Stimulated activated CD4-positive, alpha-beta T cell treated with anti-CD3 and anti-CD28 coated beads, Interleukin-1b, Interleukin-23, amount 100 ng/mL, for 1 hour (primary cell): ENCODE measurements at places on chromosomes 11 and 22.

DNA sequence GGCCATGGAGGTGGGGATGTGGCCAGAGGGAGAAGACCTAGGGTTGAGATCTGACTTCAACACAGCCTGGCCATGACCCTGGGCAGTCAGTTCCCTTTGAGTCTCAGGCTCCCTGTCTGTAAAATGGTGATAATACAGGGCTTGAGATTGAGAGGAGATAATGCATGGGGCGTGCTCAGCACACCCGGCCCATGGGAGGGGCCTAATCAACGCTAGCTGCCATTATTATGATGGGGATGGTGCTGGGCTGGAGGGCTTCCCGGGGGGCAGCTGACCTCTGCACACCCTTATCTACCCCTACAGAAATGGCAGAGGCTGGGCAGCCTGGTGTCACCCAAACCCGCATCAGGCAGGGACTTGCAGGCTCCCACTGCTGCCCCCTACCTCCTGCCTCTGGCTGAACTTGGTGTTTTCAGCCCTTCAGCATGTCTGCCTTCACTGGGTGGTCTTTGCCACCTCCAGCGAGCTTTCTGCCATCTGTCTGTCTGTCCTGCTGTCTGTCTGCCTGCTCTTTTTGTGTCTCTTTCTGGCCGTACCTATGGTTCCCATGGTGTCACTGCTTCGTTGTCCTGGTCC, 84.5 kb downstream of the CACNA1I start:
- no peak for DNase-seq

- DNase-seq: no peak
Observed at GRCh38 chr22:32905400-32905799, 103.9 kb downstream of the TIMP3 start.

DNA sequence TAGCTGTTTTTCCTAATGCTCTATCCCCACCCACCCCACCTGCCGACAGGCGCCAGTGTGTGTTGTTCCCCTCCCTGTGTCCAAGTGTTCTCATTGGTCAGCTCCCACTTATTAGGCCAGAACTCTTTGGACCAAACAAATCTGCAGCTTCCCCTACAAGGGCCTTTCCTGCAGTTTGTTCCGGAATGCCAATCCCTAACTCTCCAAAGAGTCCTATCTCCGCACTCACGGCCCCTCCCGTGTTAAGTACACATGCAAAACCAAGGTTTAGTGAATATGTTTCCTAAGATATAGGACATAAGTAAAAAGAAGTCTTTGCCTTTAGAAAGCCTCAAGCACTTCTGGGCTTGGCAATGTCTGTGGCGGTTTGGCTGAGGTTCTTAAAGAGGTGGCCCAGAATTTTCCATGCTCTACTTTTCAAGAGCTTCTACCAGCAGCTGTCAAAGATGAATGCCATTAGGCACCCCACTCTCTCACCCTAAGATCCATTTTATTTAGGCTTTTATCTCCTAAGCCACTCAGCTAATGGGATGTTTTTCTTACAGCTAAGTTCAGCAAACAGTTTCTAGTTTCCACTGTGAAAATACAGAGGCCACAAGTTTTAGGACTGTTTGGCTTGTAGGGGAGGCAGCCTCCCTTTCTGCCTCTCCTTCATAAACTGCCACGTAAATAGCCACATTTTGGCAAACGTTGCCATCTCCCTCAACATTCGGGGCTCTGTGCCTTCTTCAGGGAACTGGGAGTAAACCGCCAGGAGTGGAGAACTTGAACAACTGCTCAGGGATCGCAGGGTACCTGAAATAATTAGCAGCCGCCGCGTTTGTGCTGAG, 1.6 kb downstream of the CD59 start:
- no peak for DNase-seq

DNA sequence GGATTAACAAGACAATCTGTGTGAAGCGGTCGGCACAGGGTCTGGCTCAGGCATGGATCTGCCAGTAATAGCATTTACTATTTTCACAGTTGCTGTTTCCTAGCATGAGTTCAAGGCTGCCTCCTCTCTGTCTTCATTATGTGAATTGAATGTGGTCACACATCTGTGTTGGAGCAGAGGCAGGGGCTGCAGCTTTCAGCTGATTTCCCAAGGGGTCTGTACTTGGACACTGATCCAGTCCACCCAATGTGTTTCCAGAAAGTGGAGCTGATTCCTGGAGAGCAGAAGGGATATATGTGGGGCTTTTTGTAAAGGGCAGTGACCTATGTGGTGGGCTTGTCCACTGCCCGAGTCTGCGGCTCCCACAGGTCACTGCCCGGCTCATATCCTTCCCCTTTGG, 3.5 kb upstream of the CELSR1 start:
- DNase-seq: no peak

- peak; percentile 68 for DNase-seq
Observed at GRCh38 chr11:65575568-65576231, at the start of gene EHBP1L1. TSS of gene EHBP1L1 (plus strand) at chr11:65576053. CDS start at chr11:65576303, 250 bp downstream.

- DNase-seq: no peak
Observed at GRCh38 chr11:68655406-68655805, 28.9 kb upstream of the GAL start.

DNA sequence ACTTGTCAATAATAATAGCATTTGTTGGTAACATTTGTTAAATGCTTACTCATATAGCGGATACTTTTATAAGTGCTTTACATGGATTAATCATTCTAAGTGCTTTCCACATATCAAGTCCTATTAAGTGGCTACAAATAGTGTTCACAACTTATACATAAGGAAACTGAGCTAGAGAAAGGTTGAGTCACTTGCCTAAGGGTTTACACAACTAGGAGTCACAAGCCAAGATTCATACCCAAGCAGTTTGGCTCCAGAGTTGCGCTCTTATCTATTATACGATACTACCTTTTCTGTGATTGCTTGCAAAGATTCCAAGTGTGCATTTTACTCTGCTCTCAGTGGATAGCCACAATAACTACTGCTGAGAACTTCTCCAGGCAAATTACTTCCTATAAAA, 215.9 kb upstream of the CCDC90B start:
- no peak for DNase-seq

DNA sequence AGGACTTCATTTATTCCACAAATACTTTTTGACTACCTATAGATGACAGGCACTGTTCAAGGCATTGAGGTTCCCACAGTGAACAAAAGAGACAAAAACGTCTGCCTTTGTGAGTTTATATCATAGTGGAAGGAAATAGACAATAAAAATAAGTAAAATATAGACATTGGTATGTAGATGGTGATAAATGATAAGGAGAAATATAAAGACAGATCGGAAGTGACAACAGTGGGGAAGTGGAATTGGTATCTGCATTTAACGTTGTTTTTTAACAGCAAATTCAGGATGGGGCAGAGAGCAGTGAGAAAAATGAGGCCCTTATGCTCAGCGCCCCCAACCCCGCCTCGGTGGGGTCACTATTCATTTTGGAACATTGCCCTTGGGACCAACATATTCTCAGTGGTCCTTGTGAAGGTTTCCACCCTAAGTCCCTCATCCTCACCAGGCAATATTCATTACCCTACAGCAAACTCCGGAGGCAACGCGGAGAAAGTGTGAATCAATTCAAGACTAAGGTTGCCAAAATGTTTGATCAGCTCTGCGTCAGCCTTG, 627 bp upstream of the PEX26 start:
- DNase-seq: no peak

DNA sequence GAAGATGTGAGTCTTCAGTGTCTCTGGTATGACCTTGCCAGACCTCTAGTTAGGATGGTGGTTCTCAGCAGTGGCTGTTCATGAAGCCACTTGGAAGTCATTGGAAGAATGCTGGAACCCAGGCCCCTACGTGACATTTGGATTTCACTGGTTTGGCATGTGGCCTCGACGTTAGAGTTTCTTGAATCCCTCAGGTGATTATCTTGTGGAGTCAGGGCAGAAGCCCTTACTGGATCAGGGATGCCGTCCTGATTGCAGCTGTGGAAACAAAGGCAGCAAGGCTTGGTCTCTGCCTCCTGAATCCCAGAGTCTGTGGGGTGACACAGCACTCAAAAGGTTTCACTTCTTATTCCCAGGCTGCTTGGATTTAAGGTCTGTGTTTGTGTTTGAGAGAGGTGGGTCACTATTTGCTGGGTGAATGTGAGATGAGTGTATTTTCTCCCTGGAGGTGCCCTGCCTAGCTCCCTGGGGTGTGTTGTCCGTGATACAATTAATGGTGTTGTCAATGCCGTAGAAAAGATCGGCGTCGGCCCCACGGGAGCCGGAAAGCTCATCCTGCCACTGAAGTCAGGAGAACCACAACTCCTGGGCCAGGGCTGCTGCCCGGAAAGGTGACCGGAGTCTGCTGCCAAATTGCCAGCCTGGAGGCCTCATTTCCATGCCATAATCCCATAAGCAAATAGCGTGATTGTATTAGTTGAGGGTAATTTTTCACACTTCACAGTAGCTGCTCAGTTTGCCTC, 939.0 kb downstream of the BRD1 start:
- DNase-seq: no peak

- no peak for DNase-seq
Observed at GRCh38 chr22:34064696-34065095, 144.4 kb upstream of the LARGE1 start.

- DNase-seq: no peak
Observed at GRCh38 chr11:10809373-10810160, 841 bp upstream of the EIF4G2 start.

DNA sequence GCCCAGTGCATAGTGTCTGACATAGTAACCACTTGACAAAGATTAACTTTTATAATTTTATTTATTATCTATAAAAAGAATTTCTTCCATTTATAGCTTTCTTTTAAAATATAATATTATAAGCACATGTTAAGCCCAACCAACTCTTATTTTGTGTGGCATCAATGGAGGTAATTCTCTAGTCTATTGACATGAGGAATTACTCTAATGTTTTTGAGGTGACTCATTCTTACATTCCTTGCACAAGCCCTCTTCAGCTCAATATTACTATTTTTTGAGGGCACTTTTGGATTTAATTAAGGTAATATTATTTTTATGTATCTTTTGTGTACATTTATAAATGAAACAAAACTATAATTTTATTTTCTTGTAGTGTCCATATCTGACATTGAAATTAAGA, 59.6 kb downstream of the AASDHPPT start:
- no peak for DNase-seq

- DNase-seq: no peak
Observed at GRCh38 chr22:37472418-37473006, 13.7 kb downstream of the MFNG start.
